ENCODE measurements at places on chromosomes 7 and 10. TPM values are rescaled to one million over a fixed set of nuclear protein-coding genes. Genes with fewer than 3 reads are reported as not detected.

DNA sequence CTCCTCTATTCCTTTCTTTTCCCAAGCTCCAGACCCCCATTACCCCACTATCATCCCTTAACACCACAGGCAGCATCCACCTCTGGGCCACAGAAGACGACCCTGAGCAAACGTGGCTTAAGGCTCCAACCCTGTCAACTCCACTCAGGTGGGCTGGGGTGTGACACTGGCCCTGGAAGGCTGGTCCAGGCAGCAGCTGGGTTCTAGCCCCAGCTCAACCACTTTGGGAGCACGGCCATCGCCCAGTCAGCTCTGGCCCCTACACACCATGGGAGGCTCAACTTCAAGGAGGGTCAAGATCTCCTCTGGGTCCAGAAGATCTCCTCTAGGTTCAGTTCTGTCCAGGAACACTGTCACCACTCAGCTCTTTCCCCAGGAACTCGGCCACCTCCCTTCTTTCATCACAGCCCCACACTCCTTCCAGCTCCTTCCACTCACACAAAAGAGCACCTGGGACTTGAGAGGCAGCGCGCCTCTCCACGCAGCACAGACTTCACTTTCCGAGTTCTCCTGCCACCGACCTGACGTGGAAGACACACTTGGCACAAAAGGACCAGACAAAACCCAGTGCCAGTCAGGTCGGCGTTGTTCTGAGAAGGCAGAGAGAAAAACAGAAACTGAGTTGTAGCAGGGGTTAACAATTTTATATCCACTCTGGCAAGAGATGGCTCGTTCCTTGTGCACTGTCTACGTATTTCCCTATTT, 84.1 kb downstream of the CTBP2 start:
- no peak for DNase-seq

GRCh38 chr10:78210548-78210947, 176.9 kb downstream of the RPS24 start:
- no peak for DNase-seq

The BCAP29 gene
- total RNA-seq, result 18.1 TPM

The GPR26 gene
- total RNA-seq, result 0.09 TPM

DNA sequence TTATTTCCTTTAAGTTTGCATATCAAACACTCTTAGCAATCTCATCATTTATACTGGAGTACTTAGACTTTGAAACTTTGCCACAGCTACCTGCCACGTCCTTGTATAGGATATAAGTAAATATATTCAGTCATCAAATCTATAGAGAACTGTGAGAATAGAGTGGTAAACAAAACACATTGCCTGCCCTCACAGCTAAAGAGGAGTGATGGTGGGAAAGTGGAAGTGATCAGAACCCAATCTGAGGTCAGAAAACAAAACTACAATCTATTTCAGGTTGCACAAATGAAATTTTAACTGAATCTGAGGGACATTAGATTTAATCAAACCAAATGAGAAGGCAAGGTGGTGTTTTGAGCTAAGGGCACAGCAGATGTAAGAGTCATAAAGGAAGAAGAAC, 74.8 kb downstream of the ZEB1 start:
- DNase-seq, result no peak

GRCh38 chr10:79384773-79385391, 37.6 kb downstream of the PPIF start:
- no peak for DNase-seq

The MRC1 gene
- 0.11 TPM for total RNA-seq

The VAX1 gene
- total RNA-seq, result not detected

The AGFG2 gene
- 7.6 TPM for total RNA-seq

DNA sequence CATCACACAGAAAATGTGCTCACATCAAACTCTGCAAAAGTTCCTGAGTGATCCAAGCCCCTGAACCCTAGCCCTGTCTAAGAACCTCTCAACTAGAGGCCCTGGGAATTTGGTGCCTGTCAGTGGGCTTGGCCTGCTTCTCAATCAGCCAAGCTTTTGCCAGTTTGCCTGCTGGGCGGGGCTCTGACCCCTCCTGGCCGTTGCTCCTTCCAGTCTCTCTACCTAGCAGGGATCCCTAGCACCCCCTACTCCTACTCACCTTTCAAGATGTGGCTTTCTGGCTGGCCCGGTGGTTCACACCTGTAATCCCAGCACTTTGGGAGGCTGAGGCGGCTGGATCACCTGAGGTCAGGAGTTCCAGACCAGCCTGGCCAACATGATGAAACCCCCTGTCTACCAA, 2.1 kb downstream of the KLRG2 start:
- no peak for DNase-seq

DNA sequence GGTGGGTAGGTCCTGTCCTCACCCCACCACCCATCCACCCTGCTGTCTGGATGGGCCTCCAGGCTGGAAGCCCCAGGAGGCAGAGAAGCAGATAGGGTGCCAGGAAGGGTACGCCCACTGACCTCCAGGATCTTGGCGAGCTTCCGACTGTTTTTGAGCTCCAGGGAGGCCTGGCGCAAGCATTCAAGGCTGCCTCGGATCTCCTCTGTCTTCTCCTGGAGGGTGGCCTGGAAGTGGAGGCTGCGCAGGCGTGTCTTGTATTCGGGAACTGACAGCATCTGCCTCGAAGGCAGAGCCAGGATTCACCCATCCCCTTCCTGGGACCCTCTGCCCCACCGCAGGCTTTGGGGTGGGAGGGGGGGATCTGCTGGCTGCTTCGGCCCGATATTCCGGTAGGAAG, 48.4 kb downstream of the GRID2IP start:
- DNase-seq, result no peak

- no peak for DNase-seq
Measured at GRCh38 chr7:158278745-158279320, 308.8 kb downstream of the PTPRN2 start.

- DNase-seq, result no peak
Measured at GRCh38 chr7:29217113-29217512, 22.5 kb downstream of the CHN2 start.

The NPY4R gene
- total RNA-seq, result not detected

The FZD1 gene
- total RNA-seq, result 0.91 TPM

GRCh38 chr7:147041438-147041837, 924.8 kb downstream of the CNTNAP2 start:
- no peak for DNase-seq

The AGBL3 gene
- 1.9 TPM for total RNA-seq

GRCh38 chr7:30612658-30613265, 18.1 kb downstream of the GARS1 start:
- DNase-seq, result no peak

- no peak for DNase-seq
Measured at GRCh38 chr7:106731646-106732444, 70.9 kb upstream of the CCDC71L start.

GRCh38 chr7:79298145-79298760, 155.2 kb downstream of the MAGI2 start:
- no peak for DNase-seq

GRCh38 chr7:81469153-81469868, 300.5 kb downstream of the HGF start:
- no peak for DNase-seq

DNA sequence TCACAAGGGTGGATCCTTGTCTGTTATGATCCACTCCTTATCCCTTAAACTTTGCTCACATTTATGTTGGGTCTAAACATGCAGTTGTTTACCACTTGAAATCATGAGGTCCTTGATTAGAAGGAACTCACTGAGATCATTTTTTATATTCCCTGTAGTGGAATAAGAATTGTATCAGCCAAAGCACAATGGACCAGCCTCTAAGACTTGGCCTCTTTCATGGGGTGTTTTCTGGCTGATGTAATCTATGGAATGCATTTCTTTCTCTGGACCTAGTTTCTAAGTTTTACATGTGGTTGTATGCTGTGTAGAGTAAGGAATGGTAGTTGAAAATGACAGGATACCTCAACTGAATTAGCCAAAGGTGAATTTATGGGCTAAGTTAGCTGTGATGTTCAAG, 376.6 kb downstream of the SORCS3 start:
- no peak for DNase-seq

The OR2A7 gene
- 1.9 TPM for total RNA-seq

DNA sequence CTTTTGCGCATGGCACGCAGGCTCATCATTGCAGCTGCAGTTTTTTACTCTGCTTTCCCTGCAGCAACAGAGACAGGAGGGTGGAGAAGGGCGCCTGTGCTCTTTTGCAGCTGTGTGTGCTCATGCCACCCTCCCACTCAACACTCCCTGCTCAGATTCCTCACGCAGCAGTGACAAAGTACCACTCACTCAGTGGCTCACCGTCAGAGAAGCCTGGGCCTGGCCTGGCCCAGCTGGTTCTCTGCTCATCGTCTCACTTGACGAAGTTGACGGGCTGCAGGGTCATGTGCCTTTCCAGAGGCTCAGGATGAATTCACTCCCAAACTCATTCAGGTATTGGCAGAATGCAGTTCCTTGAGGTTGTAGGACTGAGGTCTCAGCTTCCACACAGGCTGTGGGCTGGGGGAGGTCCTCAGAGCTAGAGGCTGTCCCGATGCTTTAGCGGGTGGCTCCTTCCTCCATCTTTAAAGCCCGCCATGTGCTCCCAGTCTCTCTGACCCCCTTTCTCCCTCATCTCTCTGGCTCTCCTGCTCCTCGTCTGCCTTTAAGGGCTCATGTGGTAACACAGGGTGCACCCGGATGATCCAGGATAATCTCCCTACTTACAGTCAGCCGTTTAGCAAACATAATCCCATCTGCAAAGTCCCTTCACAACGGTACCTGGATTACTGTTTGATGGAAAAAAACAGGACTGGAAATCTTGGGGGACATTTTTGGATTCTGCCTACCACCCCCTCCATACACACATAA, 25.8 kb downstream of the PTPRE start:
- DNase-seq, result no peak

DNA sequence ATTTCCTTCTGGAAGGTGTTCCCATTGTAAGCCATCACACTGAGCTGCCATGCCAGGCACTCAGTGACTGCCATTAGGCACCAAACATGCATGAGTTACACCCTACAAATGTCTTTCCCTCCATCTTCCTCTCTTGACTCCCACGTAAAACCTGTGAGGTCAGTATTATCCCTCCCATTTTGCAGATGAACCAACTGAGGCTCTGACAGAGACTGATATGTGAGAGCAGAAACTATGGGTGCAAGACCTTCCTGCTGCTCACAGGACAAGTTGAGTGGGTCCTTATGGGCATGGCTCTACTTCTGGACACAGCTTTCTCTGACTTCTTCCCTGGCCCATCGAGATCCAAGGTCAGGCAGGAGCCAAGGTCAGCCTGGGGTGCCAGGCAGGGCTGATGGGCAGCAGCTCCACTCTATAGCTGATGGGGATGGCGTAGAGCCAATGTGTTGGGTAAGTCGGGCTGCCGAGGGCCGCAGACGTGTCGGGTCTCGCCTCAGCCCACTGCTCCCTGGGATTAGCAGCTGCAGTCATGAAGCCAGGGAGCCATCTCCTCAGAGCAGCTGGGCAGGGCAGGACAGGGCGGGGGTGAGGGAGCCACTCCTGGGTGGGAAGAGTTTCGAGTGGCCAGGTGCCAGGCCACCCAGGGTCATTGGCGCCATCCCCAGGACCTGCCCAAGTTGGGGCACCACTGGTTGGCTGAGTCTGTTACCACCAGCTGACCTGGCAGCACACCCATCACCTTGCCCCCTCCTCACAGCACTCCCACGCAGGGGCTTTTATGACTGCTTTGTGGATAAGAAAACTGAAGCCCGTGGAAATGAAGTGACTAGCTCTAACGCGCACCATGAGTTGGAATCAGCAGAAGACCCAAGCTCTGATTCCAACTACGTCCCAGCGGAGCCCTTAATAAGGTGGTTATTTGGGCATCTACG, 117.8 kb upstream of the ZMIZ1 start:
- no peak for DNase-seq

The GNGT1 gene
- total RNA-seq, result 0.26 TPM

GRCh38 chr7:55374213-55374612, 9.1 kb downstream of the LANCL2 start:
- DNase-seq, result no peak

DNA sequence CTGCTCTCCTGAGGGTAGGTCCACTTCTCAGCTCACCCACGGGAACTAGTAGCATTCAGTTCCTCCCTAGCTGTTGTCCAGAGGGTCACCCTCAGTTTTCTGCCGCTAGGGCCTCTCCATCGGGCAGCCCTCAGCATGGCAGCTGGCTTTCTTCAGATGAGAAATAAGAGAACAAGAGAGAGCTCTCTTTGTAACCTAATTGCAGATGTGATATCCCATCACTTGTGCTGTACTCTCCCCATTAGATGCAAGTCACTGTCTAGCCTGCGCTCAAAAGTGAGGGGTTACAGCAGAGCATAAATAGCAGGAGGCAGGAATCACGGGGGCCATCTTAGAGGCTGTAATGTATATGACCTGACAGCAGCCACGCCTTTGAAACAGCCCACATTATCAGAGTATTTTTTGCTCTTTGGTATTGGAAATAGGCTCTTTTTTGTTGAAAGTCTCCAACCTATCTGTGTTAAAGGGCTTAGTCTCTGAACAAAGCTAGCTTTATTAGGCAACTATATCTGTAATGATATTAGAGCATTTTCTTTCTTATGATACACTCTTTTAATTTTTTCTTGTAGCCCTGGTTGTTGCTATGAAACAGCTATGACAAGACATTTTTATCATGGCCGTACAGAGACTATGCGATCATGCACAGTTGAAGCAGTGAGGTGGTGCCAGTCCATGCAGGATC, 45.7 kb downstream of the CROT start:
- no peak for DNase-seq

- no peak for DNase-seq
Measured at GRCh38 chr10:52659085-52659484, 113.5 kb downstream of the MBL2 start.

- no peak for DNase-seq
Measured at GRCh38 chr7:4169455-4169854, 512.6 kb upstream of the FOXK1 start.
